ENCODE measurements at places on chromosomes 3 and 15.

DNA sequence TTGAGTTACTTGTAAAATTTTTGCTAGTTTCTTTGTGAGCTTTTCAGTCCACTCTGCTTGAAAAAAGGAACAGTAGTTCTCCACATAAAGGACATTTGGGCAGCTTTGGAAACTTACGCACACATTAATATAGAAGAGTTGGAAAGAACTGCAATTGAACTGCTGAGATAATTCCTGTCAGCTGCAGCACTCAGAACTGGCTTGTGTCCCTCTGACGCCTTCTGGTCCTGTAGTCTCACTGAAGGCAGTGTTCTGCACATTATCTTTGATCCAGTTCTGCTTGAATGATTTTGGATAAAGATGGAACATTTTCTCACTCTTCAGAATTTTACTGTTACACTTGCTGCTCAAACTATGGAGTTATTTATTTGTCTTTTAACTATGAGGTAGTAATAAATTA, 901.9 kb downstream of the OTOL1 start:
- no peak overlapping the region for H3K4me3 ChIP-seq
- no peaks in the 10 kb centered on the region for H3K36me3 ChIP-seq
- no peak for DNase-seq
- no peaks in the 10 kb centered on the region for H3K27me3 ChIP-seq
- H3K27ac ChIP-seq, result no peak overlapping the region

- H3K4me3 ChIP-seq, result no peak overlapping the region
- DNase-seq, result no peak
- H3K36me3 ChIP-seq, result no peaks in the 10 kb centered on the region
- no peaks in the 10 kb centered on the region for H3K27me3 ChIP-seq
- H3K27ac ChIP-seq, result no peak overlapping the region
Observed at GRCh38 chr15:42118650-42119445, 24.5 kb upstream of the PLA2G4D start.

DNA sequence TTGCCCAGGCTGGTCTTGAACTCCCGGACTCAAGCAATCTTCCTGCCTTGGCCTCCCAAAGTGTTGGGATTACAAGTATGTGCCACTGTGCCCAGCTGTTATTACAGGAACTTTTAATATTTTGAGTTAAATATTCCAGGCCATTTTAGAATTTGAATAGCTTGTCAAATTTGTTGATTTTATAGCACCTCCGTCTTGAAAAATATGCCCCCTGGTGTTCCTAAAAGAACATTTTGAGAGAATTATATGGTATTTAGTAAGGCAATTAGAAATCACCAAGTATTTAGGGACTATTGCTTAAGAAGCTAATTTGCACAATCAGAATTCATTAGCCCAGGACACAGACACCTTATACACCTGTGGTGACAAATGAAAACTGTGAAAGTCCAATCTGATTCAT, 23.7 kb downstream of the PDE8A start:
- H3K27me3 ChIP-seq, result no peaks in the 10 kb centered on the region
- H3K4me1 ChIP-seq, result peaks cover 10% of the 10 kb centered on the region
- DNase-seq, result no peak
- no peak overlapping the region for H3K27ac ChIP-seq
- H3K36me3 ChIP-seq, result no peaks in the 10 kb centered on the region

DNA sequence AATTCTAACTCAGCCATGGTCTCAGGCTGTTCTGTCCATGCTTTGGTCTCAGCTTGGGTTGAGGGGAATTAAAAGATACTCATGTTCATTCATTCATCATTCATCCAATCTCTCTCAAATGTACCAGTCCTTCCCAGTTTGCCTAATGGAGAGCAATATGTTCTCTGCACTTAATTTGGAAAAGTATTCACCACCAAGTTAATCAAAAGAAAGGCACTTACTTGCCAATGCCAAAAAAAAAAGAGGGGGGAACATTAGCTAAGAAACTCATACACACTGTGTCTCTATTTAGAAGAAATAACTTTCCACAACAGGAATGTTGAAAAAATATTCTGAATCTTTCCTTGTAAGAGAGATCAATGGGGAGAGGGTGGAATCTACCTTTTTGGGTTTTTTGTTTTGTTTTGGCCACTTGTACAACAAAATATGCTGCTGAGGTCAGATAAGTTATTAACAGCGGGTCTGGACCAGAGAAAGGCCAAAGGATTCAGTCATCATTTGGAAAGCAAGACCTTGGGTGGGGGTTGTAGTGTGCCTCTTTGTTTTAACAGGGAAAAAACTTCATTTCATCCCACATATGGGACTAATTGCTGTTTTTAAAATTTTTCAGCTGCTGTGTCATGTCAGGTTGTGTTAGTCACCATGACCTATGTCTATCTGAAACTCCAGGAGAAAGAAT, 152.3 kb downstream of the FBN1 start:
- H3K27me3 ChIP-seq, result no peaks in the 10 kb centered on the region
- DNase-seq, result no peak
- no peak overlapping the region for H3K4me3 ChIP-seq
- no peaks in the 10 kb centered on the region for H3K4me1 ChIP-seq

- no peak overlapping the region for H3K27ac ChIP-seq
- H3K4me3 ChIP-seq, result no peak overlapping the region
- H3K27me3 ChIP-seq, result no peaks in the 10 kb centered on the region
- H3K4me1 ChIP-seq, result peaks cover 35% of the 10 kb centered on the region
Observed at GRCh38 chr3:71307991-71308697, 275.4 kb downstream of the FOXP1 start.

GRCh38 chr15:84863565-84864443, 20.7 kb upstream of the SLC28A1 start:
- no peaks in the 10 kb centered on the region for H3K36me3 ChIP-seq
- H3K27ac ChIP-seq, result no peak overlapping the region
- H3K4me1 ChIP-seq, result peaks cover 6% of the 10 kb centered on the region
- DNase-seq, result no peak
- no peaks in the 10 kb centered on the region for H3K27me3 ChIP-seq
- H3K4me3 ChIP-seq, result no peak overlapping the region

- H3K36me3 ChIP-seq, result no peaks in the 10 kb centered on the region
- no peak overlapping the region for H3K4me3 ChIP-seq
- peaks cover 35% of the 10 kb centered on the region for H3K4me1 ChIP-seq
- no peaks in the 10 kb centered on the region for H3K27me3 ChIP-seq
- DNase-seq, result no peak
Observed at GRCh38 chr3:39178553-39178952, 13.8 kb downstream of the XIRP1 start.

GRCh38 chr15:98311566-98312188, 336.7 kb upstream of the IGF1R start:
- no peaks in the 10 kb centered on the region for H3K36me3 ChIP-seq
- no peak overlapping the region for H3K27ac ChIP-seq
- H3K4me3 ChIP-seq, result no peak overlapping the region
- peak; percentile 85 for DNase-seq
- no peaks in the 10 kb centered on the region for H3K27me3 ChIP-seq

GRCh38 chr3:76698136-76698706, 341.7 kb upstream of the ROBO2 start:
- H3K4me1 ChIP-seq, result no peaks in the 10 kb centered on the region
- peak; percentile 48 for DNase-seq
- no peak overlapping the region for H3K4me3 ChIP-seq

GRCh38 chr3:188673646-188674186, 498.1 kb upstream of the TPRG1 start:
- no peak overlapping the region for H3K4me3 ChIP-seq
- no peak for DNase-seq
- H3K36me3 ChIP-seq, result no peaks in the 10 kb centered on the region
- H3K4me1 ChIP-seq, result peaks cover 7% of the 10 kb centered on the region
- no peaks in the 10 kb centered on the region for H3K27me3 ChIP-seq

GRCh38 chr3:184470551-184470950, 90.7 kb downstream of the CHRD start:
- H3K27ac ChIP-seq, result no peak overlapping the region
- no peaks in the 10 kb centered on the region for H3K4me1 ChIP-seq
- no peak for DNase-seq
- no peak overlapping the region for H3K4me3 ChIP-seq
- H3K36me3 ChIP-seq, result no peaks in the 10 kb centered on the region

Data from liver (tissue), 10 donors.